ENCODE measurements at places on chromosomes 4 and X. TPM values are rescaled to one million over a fixed set of nuclear protein-coding genes. Genes with fewer than 3 reads are reported as not detected.

USP51 gene
- total RNA-seq: 0.38 TPM

NLRP2B gene
- not detected for total RNA-seq

SULT1B1 gene
- total RNA-seq: not detected

ATP8A1 gene
- 0.16 TPM for total RNA-seq

MORC4 gene
- 17.1 TPM for total RNA-seq

GABRB1 gene
- total RNA-seq: not detected

GLOD5 gene
- total RNA-seq: not detected

RASGEF1B gene
- total RNA-seq: 0.53 TPM

PTCHD1 gene
- not detected for total RNA-seq

VCX gene
- 0.11 TPM for total RNA-seq

WDR19 gene
- total RNA-seq: 8.0 TPM

REELD1 gene
- total RNA-seq: not detected

HS6ST2 gene
- total RNA-seq: 0.38 TPM

AMTN gene
- total RNA-seq: 0.15 TPM

TREX2 gene
- 4.1 TPM for total RNA-seq

ASB5 gene
- total RNA-seq: not detected

GAB3 gene
- 0.11 TPM for total RNA-seq

CXorf49 gene
- total RNA-seq: not detected

SMIM10 gene
- 0.27 TPM for total RNA-seq

FOXP3 gene
- total RNA-seq: not detected

GRPR gene
- total RNA-seq: not detected

CYTL1 gene
- total RNA-seq: not detected

TBC1D9 gene
- 12.2 TPM for total RNA-seq

AMBN gene
- not detected for total RNA-seq

WDR17 gene
- 1.4 TPM for total RNA-seq

NPY2R gene
- total RNA-seq: not detected
